WTC11 (cell line): ENCODE measurements at places on chromosomes 12 and 14. TPM values are rescaled to one million over a fixed set of nuclear protein-coding genes. Genes with fewer than 3 reads are reported as not detected.

The FGF23 gene
- total RNA-seq = 0.24 to 0.82 TPM (median 0.60 TPM) in 3 replicates

- no peak for DNase-seq
- H3K4me3 ChIP-seq = no peak overlapping the region
- no peak overlapping the region for H3K27ac ChIP-seq
- no peaks in the 10 kb centered on the region for H3K36me3 ChIP-seq
Observed at GRCh38 chr12:3544296-3544965, 53.4 kb downstream of the PRMT8 start.

DNA sequence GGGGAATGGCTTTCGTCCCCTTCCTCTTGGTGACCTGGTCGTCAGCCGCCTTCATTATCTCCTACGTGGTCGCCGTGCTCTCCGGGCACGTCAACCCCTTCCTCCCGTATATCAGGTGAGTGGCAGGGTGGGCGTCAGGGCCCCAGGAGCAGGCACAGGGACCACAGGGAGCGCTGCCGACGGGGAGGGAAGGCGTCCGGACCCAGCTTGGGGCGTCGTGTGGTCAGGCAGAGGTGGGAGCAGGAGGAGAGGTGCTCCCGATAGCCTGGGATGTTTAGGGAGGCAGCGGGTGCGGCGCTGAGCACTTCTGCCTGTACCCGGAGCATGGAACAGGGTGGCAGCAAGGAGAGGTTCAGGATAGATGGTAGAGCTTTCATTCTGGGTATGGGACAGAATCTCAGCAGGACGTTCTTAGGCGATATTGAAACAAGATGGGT is 444 bp downstream of the DRAM1 start:
- no peak overlapping the region for H3K27ac ChIP-seq
- H3K27me3 ChIP-seq = peaks cover 27% of the 10 kb centered on the region
- H3K4me1 ChIP-seq = peaks cover 10% of the 10 kb centered on the region
- H3K36me3 ChIP-seq = peaks cover 4% of the 10 kb centered on the region; the same call in 1 of the 2 replicates
- peak overlapping the region; percentile 87 for H3K4me3 ChIP-seq

DNA sequence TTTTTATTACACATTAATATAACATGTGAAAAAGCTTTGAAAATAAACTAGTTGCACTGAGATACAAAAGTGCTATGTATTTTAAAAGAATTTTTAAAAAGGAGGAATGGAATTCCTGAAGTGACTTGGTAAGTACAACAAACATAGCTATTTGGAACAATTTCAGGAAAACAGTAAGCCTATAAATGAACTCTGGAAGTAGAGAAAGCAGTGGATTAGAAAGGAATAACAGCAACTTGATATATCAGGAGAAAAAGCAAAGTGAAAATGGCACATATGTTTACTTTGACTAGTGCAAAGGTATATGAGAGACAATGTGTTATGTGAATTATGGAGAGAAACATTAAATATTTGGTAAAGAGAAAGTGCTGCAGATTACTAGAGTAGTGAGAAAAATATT is 811.7 kb downstream of the C12orf50 start:
- H3K27me3 ChIP-seq = no peaks in the 10 kb centered on the region
- no peak overlapping the region for H3K27ac ChIP-seq
- H3K4me1 ChIP-seq = no peaks in the 10 kb centered on the region
- no peak for DNase-seq

GRCh38 chr12:5945071-5946008 is at the start of gene ANO2:
Gene ANO2 (minus strand): TSS chr12:5945259. CDS start chr12:5945217, 42 bp downstream.
- peaks cover 27% of the 10 kb centered on the region for H3K4me1 ChIP-seq
- peaks cover 52% of the 10 kb centered on the region for H3K27me3 ChIP-seq
- H3K36me3 ChIP-seq = no peaks in the 10 kb centered on the region; the same call in 1 of the 2 replicates
- peak within 1 kb of the TSS; percentile 92 for H3K4me3 ChIP-seq

- peaks cover 28% of the 10 kb centered on the region for H3K4me1 ChIP-seq
- H3K27ac ChIP-seq = no peak overlapping the region
- H3K27me3 ChIP-seq = peaks cover 100% of the 10 kb centered on the region
- H3K4me3 ChIP-seq = no peak overlapping the region
- DNase-seq = no peak
Observed at GRCh38 chr12:53952335-53952694, 2.4 kb upstream of the HOXC12 start.
